ENCODE measurements at places on chromosomes 2 and 18.

- no peak for DNase-seq
Measured at GRCh38 chr2:1688161-1688560, 56.2 kb downstream of the PXDN start.

- no peak for DNase-seq
Measured at GRCh38 chr2:231575612-231576256, 16.9 kb upstream of the TEX44 start.

- no peak for DNase-seq
Measured at GRCh38 chr2:19916385-19916950, 14.7 kb upstream of the TTC32 start.

DNA sequence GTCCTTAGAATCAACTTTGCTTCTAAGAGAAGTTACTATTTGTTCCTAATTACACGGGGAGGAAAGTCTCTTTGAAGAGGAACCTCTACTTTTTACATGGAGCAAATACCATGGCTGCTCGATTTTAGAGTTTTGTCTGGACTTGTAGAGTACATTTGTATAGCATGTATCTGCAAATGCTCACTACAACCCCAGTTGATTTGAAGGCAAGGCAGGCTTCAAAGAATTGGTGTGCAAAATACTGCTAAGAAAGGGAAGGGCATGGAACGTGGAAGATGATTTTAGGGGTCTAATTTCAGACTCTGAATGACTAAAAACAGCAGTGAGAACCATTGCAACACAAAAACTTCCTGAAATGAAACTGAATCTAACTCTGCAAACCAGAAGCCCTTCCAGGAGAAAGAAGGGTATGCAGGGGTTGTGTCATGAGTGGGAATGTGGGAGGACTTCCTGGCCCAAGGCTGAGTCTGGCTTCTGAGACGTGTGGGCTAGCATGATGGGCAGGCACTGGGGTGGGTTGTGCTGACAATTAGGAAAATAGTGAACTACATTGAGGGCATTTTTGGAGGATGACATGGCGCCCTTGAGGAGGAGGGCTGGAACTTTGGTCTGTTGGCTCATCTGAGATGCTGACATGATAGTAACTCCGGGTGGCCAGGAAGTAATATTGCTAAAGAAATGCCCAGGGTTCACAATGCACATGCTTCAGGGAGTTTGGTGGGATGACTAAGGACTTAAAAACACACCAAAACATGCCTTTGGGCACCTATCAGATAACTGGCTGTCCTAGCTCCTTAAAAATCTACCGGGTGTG, 18.9 kb upstream of the IL1R2 start:
- no peak for DNase-seq

GRCh38 chr2:143697744-143698143, 568.5 kb downstream of the ARHGAP15 start:
- DNase-seq, result no peak

DNA sequence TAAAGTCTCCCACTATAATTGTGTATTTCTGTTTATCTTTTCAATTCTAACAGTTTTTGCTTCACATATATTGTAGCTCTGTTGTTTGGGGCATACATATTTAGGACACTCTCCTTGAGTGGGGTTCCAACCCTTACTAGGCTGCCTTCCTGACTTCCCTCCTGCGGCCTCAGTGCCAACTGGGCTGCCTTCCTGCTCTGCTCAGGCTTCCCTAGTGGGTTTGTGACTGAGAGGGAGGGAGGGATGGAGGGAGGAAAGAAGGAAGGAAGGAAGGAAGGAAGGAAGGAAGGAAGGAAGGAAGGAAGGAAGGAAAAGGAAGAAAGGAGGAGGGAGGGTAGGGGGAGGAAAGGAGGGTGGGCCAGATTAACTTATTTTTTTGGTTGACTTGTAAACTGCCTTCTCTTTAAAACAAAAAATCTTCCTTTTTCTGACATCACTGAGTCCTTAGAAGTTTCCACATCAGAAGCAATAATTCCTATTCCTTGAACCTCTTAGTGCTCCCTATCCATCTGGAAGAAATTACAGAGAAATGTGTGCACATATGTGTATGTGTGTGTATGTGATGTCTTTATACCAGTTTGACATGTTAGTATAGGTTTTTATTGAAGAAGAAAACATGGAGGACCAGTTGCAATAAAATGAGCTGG, 145.4 kb upstream of the PGAP1 start:
- DNase-seq, result no peak

- DNase-seq, result no peak
Measured at GRCh38 chr2:31238906-31239592, 5.1 kb downstream of the EHD3 start.

DNA sequence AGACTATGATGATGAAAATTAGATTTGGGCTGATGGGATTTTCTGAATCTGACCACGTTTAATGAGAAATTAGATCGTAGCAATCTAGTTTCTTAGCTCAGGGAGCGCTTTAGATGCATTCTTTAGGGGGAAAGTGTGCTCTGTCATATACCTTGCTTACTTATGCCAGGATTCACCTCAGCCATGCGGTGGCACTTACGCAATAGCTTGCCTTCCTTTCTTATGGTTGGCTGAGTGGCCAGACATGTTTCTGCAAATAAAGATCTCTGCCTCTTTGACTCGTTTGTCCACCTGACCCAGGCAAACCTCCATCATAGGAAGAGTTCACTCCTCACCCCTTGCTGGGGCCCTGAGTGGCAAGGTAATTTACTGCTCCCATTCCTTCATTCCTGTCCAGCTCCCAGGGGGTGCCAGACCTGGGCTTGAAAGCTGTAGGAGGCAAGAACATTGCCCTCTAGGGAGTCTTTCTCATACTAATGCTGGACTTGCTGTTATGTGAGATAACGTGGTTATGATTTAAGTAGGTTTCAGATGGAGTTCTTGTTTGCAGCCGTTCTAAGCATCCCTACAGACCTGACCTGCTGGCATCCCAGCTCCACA, 57.1 kb downstream of the FBLN7 start:
- DNase-seq, result no peak

- DNase-seq, result no peak
Measured at GRCh38 chr18:10094655-10095054, 180.8 kb downstream of the VAPA start.

DNA sequence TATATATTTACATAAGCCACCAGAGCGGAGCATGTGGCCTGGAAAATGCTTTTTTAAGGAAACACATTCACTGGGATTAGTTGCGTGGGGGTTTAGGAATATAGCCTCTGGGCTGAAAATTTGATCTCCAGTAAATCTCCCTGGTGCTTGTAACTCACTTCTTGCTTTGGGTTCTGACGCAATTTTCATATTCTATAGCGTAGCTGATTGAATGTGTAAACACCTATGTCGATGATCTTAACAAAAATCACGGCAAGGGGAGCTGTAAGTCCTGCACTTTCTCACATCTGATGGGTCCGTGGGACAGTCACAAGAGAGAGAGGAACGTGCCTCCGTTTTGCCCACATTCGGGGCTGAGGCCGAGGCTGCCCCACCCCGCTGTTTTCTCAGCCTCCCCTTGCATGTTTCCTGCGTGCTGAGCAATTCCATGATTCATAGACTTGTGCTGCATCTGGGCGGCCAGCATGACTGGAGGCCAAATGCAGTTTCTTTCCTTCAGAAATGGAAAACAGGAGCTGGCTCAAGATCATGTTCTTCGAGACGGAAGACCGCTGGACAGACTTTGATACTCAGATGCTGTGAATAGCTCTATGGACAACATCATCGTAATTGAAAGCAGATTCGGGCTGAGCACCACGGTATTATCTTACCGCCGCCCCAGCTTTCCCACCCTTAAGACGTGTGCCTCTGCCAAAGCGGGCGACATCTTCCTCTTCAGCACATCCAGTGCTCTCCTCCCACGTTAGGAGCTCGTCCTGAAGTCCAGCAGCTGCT, 109.2 kb downstream of the TMEM18 start:
- no peak for DNase-seq

DNA sequence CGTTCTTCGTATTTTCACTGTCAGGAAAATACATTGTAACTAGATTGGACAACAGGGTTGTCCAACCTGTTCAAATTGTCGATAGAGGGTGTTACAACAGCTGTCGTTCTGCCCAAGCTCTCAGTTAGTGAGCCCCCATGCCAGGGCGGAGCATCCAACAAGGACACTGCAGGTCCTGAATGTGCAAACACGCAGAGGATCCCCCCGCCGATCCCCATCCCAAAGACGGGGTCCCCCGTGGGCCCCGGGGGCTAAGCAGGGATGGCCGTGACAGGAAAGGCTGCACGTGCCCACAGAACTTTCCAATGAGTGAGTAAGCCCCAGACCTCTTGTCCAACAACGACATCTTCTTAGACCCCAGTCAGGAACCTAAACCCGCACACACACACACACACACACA, 140.8 kb downstream of the PXDN start:
- no peak for DNase-seq

- DNase-seq, result no peak
Measured at GRCh38 chr2:174692256-174692919, 71.9 kb downstream of the CHRNA1 start.

DNA sequence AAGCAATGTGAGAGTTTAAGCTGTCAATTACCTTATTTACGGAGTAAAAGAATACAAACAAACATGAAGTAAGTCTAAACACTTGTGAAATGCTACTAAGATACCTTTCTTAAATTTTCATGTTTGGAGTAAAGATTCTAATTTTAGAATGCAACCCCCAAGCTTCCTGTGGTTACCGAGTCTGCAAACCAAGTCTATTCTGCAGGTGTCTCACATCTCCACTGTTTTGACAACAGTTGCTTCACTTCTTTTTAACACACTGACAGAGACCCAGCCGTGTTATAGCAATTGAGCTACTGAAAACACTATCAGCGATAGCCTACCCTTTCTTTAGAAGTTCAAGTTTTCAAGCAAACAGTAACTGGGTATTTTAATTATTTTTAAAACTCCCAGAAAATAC, 608.3 kb downstream of the ERBB4 start:
- DNase-seq, result no peak

- no peak for DNase-seq
Measured at GRCh38 chr2:28335666-28336065, 57.0 kb upstream of the FOSL2 start.

- no peak for DNase-seq
Measured at GRCh38 chr2:100393362-100393761, 24.1 kb downstream of the CHST10 start.

GRCh38 chr2:36433311-36434217, 78.0 kb downstream of the CRIM1 start:
- peak; percentile 79 for DNase-seq

GRCh38 chr2:38274286-38275276, 102.5 kb downstream of the ATL2 start:
- peak; percentile 43 for DNase-seq

DNA sequence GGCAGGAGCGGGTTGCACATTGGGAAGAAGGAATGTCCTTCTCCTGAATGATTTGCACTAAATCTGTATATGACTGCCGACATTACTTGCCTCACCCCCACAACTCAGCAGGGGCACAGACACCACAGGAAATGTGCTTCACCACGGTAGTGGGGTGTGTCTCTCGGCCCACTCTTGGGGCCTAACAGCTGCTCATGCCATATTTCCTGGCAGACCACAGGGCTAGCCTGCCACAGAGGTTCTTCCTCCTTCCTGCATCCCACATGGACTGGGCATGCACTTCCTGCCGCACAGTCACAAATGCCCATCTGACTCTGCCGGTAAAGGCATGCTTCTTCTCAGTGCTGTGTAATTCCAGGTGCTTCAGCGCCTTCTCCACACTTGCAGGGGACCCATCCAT, 10.3 kb upstream of the PAPOLG start:
- DNase-seq, result no peak

- DNase-seq, result no peak
Measured at GRCh38 chr2:189386741-189387140, 54.5 kb upstream of the WDR75 start.

DNA sequence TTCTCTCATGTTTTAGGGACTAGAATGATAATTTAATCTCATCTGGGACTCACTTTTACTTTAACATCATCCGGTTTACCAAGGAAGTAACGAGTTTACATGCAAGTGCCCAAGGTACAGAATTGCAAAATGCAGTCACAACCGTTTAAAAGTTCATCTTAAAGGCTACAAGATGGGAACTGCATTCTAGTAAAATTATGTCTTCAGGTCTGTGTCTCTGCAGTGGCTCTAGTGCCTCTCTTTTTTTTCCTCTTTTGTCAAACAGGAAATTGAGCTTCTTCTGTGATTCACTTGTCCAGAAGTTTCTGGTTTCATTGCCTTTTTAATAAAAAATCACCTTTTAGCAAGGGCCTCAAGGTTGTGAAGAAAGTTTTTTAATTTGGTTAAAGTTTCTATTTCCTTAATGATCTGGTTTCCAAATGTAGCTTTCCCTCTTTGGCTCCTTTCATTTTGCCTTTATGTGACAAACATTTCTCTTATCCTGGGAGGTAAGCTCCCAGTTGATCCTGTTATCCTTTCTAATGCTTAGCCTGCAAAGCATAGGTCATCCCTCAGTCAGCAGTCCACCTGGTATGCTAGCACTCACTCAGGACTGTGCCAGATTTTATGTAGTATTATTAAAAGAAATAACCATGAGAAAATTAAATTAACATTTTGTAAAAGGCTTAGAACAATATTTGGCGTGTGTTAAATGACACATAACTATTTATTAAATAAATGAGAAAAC, 2.4 kb downstream of the GLS start:
- no peak for DNase-seq

DNA sequence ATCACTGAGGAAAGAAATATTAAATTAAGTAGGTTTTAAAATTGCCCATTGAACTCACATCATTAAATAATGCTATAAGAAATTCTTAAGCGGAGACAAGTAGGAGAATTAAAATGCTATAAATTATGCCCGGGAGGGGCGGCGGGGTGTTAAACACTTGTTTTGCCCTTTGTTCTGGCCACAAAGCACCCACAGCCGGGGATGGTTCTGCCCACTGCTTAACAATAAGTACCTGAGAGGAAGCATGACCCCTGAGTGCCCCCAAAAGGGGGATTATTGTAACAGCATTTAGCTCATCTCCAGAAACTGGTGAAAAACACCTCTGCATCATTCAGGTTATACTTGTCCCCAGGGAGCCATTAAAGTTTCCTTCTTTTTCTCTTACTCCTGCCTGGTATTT, 332.7 kb upstream of the POU3F3 start:
- no peak for DNase-seq

- no peak for DNase-seq
Measured at GRCh38 chr2:49189512-49190225, 35.4 kb upstream of the FSHR start.

- no peak for DNase-seq
Measured at GRCh38 chr2:171794918-171795317, 99.1 kb downstream of the SLC25A12 start.

DNA sequence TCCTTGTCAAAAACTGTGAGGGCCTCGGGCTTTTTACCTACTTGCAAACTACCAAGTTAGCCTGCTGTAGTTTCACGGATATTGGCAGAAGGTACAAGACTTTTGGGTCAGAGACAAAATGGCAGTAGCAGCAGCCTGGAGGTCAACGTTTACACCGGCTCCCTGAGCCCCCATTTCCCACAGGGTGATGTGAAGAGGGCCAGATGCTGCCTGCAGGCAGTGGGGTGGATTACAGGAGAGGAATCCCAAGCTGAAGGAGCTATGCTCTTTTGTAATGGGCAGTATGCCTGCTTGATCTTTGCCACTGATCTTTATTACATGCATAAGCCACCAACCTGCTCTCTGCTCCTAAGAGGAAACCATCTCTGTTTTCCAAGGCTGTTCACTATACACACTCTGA, 29.5 kb upstream of the SP5 start:
- DNase-seq, result no peak

GRCh38 chr2:175282300-175282699, 100.8 kb upstream of the ATP5MC3 start:
- DNase-seq, result no peak

- DNase-seq, result no peak
Measured at GRCh38 chr2:150222379-150222778, 265.1 kb downstream of the RND3 start.

All from NCI-H446 treated with DMSO at 0.1 percent for 48 hours (cell line).